Foreskin fibroblast (primary cell): ENCODE measurements at places on chromosomes 4 and X.
A peak's percentile ranks its signal among the peaks of the same experiment; 100 is the strongest.

DNA sequence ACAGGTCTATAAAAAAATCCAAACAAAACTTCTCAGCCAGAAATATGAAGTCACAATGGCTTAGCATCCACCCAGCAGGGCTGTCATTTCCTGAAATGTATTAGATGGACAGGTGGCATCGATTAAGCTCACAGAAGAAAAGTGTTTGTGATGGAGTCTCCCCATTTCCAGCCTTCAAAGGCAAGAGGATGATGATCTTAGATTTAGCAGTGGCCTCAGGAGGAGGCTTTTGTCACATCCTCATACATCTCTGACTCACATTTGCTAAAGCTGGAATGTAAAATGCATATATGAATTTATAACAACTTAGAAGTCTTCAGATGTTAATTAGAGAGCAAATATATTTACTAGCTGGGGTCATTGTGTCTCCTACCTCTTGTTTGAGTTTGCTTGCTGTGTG lies 441.9 kb downstream of the SPRY1 start:
- peak; percentile 38 for DNase-seq

- DNase-seq: no peak
Measured at GRCh38 chr4:31146366-31146765, 426.2 kb downstream of the PCDH7 start.

DNA sequence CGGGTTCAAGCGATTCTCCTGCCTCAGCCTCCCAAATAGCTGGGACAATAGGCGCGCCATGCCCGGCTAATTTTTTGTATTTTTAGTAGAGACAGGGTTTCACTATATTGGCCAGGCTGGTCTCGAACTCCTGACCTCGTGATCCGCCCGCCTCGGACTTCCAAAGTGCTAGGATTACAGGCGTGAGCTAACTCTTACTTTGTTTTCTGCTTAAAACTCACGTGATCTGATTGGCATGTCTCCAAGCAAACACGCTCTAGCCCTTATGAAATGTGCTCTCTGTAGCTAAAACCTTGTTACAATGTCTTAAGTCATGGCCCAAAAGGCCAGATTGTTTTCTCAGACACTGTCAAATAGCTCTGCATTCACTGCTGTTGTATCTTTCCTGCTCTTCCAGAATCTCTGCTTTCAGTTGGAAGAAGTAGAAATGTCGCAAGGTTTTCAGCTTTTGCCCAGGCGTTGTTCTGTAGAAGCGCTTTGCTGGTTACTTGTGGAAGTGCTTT lies 39.7 kb upstream of the OGT start:
- peak; percentile 2 for DNase-seq

- DNase-seq: no peak
Measured at GRCh38 chrX:140360284-140360683, 144.6 kb downstream of the SOX3 start.

GRCh38 chr4:4325321-4325720 lies 35.3 kb downstream of the ZBTB49 start:
- no peak for DNase-seq

GRCh38 chr4:171101845-171102244 lies 711.4 kb upstream of the GALNTL6 start:
- DNase-seq: no peak

GRCh38 chr4:79982601-79983322 lies 90.3 kb downstream of the ANTXR2 start:
- peak; percentile 30 for DNase-seq

DNA sequence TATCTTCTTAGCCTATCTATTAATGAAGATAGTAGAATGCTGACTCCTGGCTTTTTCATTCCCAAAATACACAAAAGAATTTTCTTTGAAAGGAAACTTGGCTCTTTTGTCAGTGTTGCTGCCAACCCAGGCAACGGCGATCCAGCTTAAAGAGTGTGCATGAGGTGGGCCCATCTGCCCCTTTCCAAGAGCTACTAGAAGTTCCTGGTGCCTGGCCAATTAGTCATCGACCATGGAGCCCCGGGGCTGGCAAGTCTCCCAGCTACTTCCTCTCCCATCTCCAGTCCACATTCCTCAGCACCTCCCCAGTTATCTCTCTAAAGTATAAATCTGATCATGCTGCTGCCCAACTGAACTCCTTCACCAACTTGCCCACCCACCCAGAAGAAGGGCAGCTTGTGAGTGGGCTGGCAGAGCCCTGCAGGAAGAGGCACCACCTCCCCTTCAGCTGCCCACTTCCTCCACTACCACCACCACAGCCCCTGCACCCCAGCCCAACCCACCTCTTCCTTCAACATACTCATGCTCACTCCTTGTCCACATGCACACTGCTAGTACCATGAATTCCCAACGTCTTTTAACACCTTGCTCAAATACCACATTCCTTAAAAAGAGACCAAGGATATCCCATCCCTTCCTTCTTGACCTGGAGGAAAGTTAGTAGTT lies 158.2 kb upstream of the MAP3K15 start:
- DNase-seq: peak; percentile 89
